ENCODE measurements at places on chromosomes 16 and 17.

DNA sequence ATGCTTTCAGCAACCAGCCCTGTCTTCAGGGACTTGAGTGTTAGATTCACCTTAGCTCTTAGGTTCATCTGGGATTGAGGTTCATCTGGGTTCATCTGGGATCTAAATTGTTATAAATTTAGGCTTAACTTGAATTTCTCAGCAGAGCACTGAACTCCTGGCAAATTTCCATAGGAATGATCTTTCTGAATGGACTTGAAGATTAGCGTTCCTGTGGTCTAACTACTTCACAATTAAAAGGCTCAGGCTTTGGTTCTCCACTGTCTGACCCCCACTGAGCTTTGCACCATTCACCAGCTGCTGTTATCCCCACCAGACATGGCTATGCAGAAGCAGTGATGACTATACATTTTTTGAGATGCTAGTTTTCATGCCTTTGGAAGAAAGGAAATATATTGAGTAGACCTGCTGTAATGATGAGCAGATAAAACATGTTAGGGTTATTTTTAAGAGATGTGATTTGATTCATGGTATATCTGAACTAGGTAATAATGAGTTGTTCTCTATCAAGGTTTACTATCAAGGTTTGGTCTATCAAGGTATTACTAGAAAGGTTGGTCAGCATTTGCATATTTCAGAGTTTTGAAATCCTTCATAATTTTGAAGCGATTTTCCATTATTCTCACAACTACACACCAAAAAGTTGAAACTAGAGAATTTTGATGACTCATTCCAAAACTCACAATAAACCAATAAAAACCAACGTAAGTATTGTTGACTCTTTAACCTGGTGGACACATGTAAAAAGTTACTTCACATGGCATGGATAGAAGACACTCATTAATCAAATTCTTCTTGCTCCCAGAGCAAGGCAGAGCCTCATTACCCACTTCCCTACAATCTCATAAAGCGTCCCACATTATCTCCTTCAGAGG lies 71.7 kb downstream of the SNX11 start:
- no peak for DNase-seq

- DNase-seq: no peak
Observed at GRCh38 chr17:55668312-55668920, 54.2 kb downstream of the TMEM100 start.

- DNase-seq: no peak
Observed at GRCh38 chr17:13476720-13477119, 125.0 kb downstream of the HS3ST3A1 start.

- no peak for DNase-seq
Observed at GRCh38 chr16:82935766-82936165, 309.0 kb downstream of the CDH13 start.

DNA sequence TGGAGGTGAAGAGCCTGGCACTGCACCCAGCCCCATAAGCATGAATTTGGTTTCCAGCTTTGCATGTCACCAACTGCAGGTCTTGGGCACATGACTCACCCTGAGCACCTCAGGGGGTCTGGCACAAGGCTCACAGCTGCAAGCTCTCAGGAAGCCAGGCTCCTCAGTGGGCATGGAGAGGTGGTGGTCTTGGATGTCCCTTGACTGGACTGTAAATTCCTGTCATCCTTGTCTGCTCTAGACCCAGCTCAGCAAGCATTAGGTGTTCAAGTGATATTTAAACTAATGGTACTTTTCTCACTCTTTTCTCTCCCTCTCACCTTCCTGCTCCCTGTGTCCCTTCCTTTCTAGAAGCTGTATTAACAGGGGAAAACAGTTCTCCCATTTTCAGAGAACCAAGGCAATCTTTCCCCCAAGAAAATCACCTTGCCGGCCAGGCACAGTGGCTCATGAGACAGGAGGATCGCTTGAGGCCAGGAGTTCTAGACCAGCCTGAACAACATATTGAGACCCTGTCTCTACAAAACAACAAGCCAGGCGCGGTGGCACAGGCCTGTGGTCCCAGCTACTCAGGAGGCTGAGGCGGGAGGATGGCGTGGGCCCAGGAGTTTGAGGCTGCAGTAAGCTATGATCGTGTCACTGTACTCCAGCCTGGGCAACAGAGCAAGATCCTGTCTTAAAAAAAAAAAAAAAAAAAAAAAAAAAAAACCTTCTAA lies 5.1 kb upstream of the KIFC3 start:
- DNase-seq: no peak

DNA sequence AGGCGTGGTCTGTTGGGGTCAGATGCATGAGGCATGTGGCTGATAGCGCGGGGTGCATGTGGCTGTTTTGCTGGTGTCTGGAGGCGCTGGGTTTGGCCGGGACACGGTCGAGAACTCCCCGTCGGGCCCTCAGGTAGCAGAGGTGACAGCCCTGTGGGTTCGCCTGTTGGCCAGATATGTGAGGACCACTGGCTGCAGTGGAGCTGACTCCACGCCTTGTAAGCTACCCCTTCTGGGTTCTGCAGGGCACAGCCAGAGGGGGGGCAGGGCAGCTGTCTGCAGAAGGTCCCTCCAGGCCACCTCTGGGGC lies 38.5 kb downstream of the SOX8 start:
- no peak for DNase-seq

DNA sequence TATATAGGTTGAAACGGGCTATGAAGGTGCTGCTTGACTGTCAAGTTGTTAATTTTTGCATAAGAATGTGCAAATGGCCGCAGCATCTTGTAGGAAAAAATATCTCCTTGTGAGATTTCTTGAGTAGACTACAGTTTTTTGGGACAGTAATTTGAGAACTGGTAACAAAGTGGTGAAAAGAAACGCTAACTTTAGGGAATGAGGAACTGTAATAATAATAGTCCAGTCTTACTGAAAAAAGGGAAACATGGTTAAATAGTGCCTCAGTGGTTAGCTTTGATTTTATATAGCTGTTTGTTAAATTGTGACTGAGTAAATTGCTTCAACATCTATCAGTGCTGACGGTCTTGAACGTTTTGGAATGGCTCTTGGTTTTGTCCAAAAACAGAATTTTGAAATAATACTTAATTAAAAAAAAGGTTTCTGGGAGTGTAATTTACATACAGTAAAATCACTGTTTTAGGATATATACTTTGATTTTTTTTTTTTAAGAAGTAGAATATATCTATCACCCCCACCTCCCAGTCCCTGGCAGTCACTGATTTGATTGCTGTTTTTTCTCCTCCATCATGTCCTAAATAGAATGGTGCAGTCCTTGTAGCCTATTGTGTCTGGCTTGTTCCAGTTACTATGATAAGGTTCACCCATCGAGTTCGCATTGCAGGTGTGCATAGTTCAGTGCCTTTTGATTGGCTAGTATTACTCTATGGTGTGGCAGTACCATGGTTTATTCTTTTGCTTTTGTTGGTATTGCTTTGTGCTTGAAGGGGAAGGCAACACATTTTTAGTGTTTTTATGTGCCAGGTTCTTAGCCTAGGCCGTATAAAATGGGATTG lies 2.8 kb downstream of the HAPSTR1 start:
- DNase-seq: no peak

GRCh38 chr17:63116228-63116627 lies 150.2 kb downstream of the TANC2 start:
- no peak for DNase-seq

GRCh38 chr17:74812109-74813009 lies 36.2 kb upstream of the NAT9 start:
- no peak for DNase-seq

DNA sequence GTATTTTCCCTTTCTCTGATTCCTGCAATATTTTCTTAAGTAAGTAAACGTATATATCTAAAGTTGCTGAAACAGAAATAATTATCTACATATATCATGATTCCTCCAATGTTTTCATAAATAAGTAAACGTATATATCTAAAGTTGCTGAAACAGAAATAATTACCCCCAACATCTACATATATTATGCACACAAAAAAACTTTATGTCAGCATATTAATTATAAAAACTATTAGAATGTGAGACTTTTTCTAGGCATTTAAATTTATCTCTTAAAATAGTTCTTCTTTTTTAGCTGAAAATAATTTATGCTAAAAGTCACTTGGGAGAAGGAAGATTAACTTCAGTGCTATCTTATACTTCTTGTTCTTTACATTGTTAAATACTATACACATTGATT lies 88.5 kb downstream of the WNT3 start:
- DNase-seq: no peak

DNA sequence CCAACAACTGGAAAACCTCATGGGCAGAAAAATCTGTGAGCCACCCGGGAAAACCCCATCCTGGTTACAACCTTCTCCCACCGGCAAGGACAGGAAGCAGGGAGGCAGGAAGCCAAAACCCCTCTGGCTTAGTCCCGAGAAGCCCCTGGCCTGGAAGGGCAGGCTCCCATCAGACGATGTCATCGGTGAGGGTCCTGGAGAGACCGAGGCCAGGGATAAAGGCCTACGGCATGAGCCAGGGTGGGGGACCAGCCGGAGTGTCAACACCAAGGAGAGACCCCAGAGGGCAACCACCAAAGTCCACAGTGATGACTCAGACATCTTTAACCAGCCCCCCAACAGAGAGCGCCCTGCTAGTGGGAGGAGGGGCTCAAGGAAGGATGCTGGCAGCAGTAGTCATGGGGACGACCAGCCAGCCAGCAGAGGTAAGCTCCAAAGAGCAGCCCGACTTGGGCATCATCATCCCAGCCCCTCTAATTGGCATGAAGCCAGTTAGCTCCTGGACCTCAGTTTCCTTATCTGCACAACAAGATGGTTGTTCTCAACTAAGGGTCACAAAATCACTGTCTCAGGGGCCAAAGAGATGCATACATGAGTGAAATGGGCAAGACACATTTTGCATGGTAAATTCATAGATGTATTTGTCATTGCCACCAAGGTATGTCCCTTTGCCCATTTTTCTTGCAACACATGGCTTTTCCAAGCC lies 190.7 kb downstream of the KATNIP start:
- DNase-seq: no peak

DNA sequence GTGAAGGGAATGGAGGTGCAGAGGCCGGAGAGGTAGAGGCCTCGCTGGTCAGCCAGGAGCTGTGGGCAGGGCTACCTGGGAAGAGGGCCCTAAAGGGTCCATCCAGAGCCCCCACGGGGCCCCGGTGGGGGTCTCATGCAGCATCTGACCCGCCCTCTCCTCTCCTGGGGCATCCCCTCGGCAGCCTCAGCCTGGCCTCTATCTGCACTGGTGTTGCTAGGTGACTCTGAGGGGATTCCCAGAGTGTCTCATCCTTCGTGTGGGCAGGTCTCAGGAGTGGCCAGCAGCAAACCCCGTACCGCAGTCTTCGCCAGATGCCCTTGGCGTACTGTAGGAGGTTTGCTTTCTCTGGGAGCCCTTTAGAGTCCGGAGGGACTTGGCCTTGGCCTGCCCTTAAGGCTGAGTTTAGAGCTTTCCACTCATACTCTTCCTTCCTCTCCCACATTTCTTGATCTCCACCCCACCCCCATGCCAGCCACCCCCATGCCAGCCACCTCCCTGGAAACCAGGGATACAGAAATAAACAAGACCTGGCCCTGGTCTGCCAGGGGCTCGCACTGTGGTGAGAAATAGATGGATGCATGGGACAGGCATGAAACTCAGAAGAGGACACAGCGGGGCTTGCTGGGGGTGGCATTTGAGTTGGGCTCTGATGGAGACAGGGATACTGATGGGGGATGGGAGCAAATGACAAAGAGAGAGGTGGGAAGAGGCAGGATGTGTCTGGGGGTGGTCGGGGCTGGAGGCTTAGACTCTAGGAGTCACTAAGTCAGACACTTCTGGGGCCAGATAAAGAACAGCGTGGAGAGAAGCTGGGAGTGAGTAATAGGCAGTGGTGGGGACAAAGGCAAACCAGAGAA lies 9.9 kb downstream of the SLC5A10 start:
- no peak for DNase-seq

GRCh38 chr17:32141258-32141657 lies 1.0 kb upstream of the RHOT1 start:
- DNase-seq: no peak

- DNase-seq: no peak
Observed at GRCh38 chr16:8611886-8612600, 9.5 kb upstream of the METTL22 start.

DNA sequence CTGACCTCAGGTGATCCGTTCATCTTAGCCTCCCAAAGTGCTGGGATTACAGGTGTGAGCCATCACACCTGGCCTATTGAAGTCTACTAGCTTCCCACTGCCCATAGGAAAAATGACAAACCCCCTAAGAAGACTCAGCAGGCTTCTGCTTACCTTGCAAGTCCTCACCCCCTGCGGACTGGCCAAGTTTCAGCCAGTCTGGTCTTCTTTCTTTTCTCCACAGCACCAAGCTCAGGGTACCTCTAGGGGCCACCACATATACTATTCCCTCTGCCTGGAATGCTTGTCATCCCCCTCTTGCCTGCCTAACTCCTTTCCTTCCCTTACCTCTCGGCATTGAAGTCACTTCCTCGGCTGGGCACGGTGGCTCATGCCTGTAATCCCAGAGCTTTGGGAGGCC lies 31.2 kb downstream of the ABCC3 start:
- no peak for DNase-seq

- no peak for DNase-seq
Observed at GRCh38 chr17:82927661-82928601, 88.1 kb upstream of the ZNF750 start.

- no peak for DNase-seq
Observed at GRCh38 chr16:11498683-11499082, 88.0 kb downstream of the LITAF start.

DNA sequence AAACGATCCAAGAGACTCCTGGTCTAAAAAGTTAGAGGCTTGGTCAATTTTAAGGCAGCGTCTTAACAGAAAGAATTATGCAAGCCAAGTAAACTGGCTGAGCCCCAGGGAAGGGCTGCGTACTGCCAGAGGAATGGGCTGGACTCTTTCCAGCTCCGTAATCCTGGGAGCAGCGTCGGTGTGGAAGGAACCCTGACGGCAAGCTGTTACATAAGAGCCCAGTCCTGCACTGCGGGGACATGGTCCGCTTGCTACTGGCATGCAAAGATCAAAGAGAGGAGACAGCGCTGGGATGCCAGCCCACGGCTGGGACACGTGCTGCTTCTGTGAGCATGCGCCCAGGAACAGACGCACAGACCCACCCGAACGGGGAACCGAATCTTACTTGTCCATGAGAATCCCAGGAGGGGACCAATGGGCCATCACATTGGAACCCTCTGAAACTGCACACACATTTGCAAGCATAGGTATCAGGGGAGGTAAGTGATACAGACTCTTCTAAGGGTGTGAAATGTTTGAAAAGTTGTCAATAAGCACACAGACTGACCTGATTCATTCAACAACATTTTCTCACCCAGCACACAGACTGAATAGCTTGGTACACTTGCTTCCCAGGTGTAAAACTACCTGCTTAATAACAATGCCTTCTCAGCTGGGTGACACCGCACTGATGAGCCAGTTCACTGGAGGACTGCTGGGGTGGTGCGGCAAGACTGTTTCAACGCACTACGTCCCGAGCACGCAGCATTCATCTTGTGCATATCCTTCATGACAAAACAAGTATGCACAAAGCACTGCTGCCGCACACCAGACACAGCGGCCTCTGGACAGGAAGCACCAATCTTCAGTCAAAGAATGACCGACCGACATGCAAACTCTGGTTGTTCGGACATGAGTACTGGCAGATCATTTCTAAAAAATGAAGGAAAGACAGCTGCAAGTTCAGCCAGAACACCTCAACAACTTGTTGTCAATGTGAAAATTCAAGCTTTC lies 94.9 kb downstream of the ANKRD11 start:
- DNase-seq: no peak

GRCh38 chr17:76888661-76889060 lies 20.5 kb downstream of the MGAT5B start:
- no peak for DNase-seq
